ENCODE measurements at places on chromosomes 1 and 21.

DNA sequence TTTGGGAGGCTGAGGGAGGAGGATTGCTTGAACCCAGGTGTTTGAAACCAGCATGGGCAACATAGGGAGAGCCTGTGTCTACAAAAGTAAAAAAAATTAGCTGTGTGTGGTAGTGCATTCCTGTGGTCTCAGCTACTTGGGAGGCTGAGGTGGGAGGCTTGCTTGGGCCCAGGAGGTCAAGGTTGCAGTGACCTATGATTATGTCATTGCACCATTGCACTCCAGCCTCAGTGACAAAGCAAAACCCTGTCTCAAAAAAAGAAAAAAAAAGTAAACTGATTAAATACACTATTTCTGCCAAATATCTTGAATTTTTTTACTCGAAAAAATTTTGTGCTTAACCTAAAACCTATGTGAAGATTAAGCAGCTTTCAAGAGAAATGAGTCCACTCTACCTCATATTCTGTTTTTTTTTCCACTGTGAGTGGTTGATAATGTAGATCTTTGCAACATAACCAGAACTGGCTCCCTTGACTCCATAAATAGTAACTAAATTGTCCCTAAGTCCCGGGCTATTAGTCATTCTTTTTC is 19.4 kb upstream of the ZNF281 start:
- no peaks in the 10 kb centered on the region for H3K36me3 ChIP-seq
- H3K4me3 ChIP-seq = no peak overlapping the region
- no peaks in the 10 kb centered on the region for H3K27me3 ChIP-seq
- peak; percentile 20 for DNase-seq
- no peak overlapping the region for H3K27ac ChIP-seq

DNA sequence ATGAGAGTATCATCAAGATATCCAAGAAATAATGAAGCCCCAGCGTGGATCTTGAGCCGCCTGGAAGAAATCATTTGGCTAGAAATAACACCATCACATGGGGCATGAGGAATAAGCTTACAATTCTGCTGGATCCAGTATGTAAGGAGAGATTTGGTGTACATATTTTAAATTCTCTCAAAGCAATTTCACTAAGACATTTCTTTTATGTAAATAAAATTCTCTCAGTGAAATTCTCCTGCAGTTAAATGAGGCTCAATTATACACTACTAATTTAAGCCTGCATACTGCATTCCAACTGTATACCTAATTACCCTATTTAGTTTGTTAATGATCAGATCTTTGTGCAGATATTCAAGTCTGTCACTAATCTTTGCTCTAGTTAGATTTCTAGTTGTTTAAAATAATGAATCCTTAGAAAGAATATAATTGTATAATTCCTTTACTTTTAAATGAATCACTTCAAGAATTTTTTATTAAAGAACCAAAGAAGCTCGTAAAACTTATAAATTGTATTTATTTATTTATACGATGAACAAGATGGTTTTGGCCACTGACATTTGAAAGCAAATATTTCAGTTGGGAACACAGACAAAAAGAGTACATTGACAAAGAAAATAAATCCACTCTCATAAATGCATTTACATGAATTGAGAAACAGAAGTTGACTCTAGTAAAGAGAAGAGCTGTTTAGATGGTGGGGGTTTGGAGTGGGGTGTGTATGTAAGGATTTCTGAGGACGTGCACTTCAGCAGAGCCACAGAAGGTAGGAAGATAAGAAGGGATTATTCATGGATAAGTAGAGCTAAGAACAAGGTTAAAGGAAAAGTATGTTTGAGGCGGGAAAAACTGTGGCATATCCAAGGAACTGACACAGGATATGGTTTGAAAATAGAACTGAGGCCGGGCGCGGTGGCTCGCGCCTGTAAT is 466.8 kb downstream of the DSCAM start:
- no peak overlapping the region for H3K27ac ChIP-seq
- no peaks in the 10 kb centered on the region for H3K4me1 ChIP-seq
- H3K36me3 ChIP-seq = no peaks in the 10 kb centered on the region
- no peak overlapping the region for H3K4me3 ChIP-seq
- DNase-seq = no peak
- H3K27me3 ChIP-seq = no peaks in the 10 kb centered on the region

DNA sequence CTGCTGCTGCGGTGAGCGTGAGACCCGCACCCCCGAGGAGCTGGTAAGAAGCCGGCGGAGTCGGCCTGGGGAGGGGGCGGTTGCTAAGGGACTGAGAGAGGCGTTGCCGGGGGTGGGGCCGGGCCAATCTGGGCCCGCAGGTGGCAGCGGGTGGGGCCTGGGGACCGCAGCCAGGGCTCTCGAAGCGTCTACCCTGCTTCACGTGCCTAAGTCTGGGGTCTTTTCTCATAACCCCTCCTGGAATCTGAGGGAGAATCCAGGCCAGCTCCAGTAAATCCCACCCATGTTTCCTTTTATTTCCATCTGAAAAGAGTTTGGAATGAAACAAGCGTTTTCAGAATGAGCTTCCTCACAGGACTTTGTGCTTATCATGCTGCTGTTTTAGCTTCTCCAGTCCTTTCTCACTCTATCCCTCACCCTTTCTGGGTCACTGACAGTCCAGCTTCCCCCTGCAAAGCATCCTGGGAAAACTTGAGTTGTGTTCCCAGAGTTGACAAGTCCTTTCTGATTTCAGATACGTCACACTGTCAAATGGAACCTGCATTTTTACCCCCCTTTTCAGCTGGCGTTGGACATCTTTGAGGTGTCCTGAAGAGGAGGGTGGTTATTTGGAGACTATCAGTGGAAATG is 431 bp downstream of the CLCN6 start:
- no peaks in the 10 kb centered on the region for H3K36me3 ChIP-seq
- no peaks in the 10 kb centered on the region for H3K27me3 ChIP-seq
- no peaks in the 10 kb centered on the region for H3K4me1 ChIP-seq
- no peak for DNase-seq
- H3K4me3 ChIP-seq = peak overlapping the region; percentile 80
- peak overlapping the region; percentile 96 for H3K27ac ChIP-seq

GRCh38 chr1:19151537-19151936 is 58.5 kb downstream of the UBR4 start:
- H3K4me1 ChIP-seq = no peaks in the 10 kb centered on the region
- no peak for DNase-seq
- no peak overlapping the region for H3K4me3 ChIP-seq
- H3K27ac ChIP-seq = no peak overlapping the region

DNA sequence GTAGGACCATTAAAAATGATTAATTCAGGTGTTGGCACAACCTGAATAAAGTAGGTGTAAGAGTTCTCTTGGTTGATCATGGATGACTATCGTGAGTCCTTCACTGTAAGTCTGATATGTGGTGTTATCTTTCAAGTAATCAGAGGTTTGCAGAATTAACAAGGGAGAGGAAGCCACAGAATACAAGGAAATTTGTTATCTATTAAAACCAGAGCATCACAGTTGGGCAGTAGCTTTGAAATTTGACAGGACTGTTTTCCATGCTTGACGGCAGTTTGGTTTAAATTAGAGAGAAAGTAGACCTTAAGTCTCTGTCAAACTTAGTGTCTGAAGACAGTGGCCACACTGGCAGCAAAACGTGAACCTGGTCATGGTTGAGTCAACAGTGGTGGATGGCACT is 139.5 kb upstream of the KCNK2 start:
- DNase-seq = no peak
- H3K4me3 ChIP-seq = no peak overlapping the region

Data from ovary (tissue), 10 donors.